NCI-H2081 treated with DMSO at 0.1 percent for 48 hours (cell line): ENCODE measurements at places on chromosomes 12 and 14.

GRCh38 chr14:69680297-69680696 lies 68.9 kb downstream of the SUSD6 start:
- DNase-seq: no peak

GRCh38 chr14:88563845-88564244 lies 1.0 kb downstream of the ZC3H14 start:
- DNase-seq: no peak

DNA sequence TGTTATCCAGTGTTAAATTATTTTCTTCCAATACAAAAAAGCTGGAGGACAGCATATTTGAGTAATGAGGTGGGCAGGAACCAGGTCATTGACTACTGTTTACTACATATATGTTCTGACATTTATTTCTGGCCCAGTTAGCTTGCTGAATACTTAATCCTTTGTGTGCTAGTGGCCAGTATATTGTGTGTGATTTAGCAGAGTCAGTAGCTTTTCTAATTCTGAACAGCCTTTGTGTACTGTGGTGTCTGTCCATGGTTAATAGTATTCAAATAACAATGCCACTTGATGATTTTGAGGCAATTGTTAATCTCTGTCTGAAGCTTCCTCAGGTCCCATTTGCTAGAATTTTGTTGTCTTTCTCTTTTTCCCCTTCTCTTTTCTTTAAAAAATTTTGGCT lies 286.5 kb upstream of the E2F7 start:
- DNase-seq: no peak

DNA sequence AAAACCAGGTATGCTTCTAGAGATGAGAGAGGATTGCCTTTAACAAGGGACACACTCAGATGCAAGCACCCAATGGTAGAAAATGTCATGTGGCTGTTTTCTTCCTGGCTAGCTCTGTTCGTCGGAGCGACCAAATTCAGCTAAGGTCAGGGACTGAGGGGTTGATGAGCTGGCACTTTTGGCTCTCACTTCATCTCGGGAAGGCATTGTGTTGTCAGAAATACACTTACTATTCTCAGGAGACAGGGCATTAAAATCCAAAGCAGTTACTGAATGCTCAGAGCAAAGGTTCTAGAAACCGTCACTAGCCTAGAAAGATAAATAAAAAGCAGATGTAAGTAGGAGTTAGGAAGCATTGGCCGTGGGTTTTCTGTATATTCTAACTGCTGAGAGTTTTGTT lies 275.7 kb upstream of the SSTR1 start:
- no peak for DNase-seq

DNA sequence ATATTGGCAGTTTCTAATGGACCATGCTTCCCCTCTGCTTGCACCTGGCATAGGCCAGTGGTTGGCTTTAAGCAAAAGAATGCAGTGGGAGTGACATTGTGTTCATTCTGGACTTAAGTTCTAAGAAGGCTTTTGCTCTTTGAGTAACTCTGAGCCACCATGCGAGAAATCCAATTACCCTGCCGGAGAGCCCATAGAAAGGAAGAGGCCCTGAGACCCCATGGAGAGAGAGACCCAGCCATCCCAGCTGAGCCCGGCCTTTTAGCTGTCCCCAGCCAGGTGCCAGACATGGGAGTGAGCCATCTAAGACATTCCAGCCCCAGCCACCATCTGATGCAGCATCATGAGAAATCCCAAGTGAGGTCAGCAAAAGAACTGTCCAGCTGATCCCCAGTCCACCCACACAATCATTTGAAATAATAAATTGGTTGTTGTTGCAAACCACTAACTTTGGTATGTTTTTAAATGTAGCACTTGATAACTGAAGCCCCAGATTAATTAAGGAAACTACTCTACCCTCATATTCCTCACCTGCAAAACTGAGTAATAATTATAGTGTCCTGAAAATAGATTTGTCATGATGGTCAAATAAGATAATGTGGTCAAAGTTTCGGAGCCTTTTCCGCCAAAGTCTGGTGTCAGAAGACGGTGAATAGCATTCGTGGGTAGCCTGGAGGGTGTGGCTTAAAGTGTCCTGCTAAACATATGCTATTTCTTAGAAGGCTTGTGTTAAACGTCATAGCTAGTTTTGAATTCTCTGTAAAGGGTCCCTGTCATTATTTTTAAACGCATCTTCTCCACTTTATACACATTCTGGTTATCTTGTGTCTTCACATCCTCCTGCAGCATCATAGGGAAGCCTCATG lies 166.6 kb upstream of the PELI2 start:
- no peak for DNase-seq

- DNase-seq: no peak
Measured at GRCh38 chr14:31137214-31137889, 70.2 kb downstream of the HECTD1 start.
